ENCODE measurements at places on chromosomes 2 and 18.

- DNase-seq = no peak
These were observed 106.6 kb downstream of the TMEM131 start for GRCh38 chr2:97889156-97889555.

DNA sequence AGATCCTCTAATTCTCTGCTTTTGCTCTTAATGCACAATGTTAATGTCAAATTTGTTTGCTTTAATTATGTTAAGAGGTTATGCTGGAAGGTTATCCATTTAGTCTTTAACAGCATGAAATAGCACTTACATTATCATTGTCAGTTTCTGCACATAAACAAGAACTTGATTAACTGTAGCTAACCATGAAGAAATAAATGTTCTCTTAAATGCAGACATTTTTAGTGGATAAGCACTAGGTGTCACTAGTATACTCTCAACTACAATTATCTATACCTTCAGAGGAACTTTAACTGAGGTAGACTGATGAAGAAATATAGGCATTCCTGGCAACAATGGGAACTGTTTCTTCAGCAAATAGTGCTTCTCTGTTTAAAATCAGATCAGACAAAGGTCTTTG is 178.8 kb upstream of the CHST9 start:
- DNase-seq = no peak

- DNase-seq = no peak
These were observed 52.5 kb downstream of the SATB2 start for GRCh38 chr2:199405241-199405640.

- no peak for DNase-seq
These were observed 160.2 kb upstream of the CCDC150 start for GRCh38 chr2:196479350-196479749.

DNA sequence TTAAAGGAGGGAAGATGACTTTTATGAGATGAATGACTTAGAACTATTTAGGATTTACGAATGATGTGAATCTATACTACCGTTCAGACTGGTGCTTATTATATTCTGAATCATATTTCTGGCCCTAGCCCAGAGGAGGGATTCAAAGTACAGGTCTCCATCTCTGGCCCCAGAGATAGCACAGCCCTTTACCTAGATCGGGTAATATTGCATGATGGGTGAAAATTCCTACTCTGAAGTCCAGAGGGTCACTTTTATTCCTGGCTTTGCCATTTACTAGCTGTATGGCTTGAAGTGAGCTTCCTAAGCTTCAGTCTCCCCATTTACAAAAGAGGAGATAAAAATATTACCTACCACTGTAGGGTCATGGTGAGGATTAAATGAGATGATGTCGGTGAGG is 135.8 kb upstream of the OSR1 start:
- DNase-seq = no peak

- DNase-seq = no peak
These were observed 1070.2 kb upstream of the NXPH2 start for GRCh38 chr2:139850254-139850890.

GRCh38 chr2:61816480-61817355 is 37.1 kb downstream of the FAM161A start:
- no peak for DNase-seq

- no peak for DNase-seq
These were observed 14.6 kb upstream of the LTBP1 start for GRCh38 chr2:32931945-32932709.

- DNase-seq = no peak
These were observed 168.9 kb downstream of the DLGAP1 start for GRCh38 chr18:4286256-4286655.

- no peak for DNase-seq
These were observed 813.0 kb upstream of the ID2 start for GRCh38 chr2:7868836-7869235.

GRCh38 chr2:97926946-97927345 is 68.8 kb downstream of the TMEM131 start:
- DNase-seq = no peak

DNA sequence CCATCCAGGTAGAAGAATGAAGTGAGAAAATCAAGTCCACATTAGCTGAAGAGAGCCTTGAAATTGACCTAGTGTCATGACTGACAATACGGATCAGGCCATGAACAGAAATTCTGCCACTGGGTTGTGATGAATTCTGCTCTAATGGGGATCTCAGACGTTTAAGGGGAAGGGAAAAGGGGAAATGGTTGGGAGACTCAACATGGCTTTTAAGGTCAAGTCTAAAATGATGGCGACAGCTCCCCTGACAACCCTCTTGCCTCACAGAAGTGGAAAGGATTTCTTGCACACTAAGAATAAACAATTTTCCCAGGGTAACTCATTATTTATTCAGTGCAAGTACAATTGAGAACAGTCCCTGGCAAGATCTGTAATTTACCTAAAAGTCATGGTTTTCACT is 302.5 kb upstream of the ACVR2A start:
- no peak for DNase-seq

DNA sequence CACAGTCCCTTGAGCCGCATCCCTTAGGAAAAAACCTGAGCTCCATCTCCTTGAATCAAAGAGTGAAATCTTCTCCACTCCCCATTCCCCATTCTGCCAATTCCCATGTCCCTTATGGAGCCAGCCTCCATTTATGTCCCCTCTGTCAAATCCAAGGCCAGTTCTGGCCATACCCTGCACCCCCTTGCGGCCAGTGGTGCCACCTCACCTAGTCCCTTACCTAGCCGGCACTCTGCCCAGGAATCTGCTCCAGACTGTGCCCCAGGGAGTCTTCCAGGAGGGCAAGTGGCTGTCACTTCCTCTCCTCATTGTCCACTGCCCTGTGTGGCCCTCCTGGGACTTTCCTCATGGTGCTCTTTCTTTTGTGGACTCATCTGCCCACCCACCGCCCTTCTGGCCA is 195.4 kb upstream of the RMP24 start:
- DNase-seq = no peak

DNA sequence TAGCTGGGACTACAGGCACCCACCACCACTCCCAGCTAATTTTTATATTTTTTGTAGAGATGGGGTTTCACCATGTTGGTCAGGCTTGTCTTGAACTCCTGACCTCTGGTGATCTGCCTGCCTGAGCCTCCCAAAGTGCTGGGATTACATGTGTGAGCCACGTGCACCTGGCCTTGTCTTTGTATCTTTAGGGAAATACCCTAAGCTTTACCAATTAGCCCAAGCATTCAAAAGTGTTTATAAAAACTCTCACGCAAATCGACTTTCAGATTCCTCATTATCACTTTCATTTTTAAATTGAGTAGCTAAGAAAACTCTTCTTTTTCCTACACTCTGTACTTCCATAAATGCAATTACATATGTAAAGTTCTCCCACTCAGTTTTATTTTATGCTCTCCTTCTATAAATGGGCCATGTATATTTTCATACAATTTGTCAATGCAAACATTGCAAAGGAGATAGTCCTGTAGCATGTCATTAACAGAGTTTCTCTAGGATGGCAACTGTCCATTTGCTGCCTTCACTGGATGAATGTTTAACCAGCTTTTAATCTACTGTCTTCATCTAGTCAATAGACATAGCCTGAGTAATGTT is 326.2 kb upstream of the LRATD1 start:
- DNase-seq = no peak
